ENCODE measurements at places on chromosomes 13 and 19.
A peak's percentile ranks its signal among the peaks of the same experiment; 100 is the strongest.

GRCh38 chr13:48586591-48587103 lies 53.8 kb upstream of the RCBTB2 start:
- no peak for DNase-seq

GRCh38 chr13:108346376-108346775 lies 76.9 kb downstream of the TNFSF13B start:
- no peak for DNase-seq

- peak; percentile 24 for DNase-seq
Observed at GRCh38 chr19:46376241-46377153, 29.6 kb downstream of the PPP5C start.

DNA sequence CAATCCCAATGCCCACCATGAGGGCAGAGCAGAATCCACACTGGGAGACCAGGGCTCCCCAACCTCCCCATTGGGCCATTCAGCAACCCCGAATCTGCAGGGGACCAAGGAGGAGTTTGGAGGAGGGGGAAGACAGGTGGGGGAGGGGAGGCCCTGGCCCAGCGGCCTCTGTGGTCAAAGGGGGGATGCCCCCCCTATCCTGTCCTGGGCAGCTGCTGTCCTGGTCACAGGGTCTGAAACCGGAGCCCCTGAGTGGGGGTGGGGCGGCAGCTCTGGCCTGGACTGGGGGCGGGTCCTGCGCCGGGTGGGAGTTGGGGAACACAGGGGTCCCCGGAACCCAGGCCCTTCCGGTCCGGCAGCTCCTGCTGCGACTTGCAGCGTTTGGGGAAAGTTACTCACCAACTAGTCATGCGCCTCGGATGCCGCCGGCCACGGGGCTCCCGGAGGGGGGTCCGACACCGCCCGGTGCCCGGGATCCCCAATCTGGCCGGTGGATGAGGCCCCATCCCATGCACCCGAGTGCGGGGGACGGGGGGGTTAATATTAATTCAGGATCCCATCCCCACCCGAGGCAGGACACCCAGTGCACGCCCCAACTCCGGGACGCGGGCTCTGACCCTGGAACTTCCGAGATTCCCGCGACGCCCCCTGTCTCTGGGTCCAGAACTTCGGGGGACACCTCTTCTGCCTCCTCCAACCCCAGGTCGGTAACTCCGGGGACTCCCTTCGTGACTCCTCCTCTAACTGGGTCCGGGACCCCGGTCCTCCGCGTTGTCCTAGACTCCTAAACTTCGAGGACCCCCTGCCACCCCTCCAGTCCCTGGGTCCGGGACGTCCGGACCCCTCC lies 872 bp downstream of the HOMER3 start:
- peak; percentile 29 for DNase-seq

DNA sequence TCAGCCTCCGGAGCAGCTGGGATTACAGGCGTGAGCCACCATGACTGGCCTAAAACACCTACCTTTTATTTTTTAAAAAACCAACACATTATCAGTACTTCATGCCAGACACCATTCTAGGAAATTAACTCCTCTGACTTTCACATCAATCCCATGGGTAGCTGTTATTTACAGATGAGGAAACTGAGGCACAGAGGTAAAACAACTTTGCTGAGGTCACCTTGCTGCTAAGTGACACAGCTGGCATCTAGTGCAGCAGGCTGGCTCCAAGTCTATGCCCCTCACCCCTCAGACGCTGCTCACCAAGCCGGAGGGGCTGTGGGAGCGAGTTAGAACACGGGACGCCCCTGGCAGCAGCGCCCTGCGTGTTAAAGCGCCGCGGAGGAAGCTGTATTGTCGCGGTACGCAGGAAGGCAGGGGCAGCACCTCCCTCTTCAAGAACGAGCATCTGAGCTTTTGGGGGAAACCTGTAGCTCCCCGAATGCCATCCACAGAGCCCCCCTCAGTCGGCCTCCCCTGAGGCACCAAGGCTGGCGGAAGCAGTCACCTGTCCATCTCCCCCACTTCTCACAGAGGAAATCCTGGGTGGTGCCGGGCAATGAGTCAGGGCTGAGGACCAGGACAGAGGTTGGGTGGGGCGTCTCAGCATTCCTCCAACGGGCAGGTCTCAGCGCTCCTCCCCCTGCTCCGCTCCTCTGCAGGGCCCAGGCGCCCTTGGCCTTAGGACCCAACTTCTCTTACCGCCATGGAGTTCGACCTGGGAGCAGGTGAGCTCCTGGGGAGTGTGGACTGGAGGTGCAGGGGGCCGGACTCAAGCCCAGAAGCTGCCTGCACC lies at the start of gene C19orf33:
TSS of gene C19orf33 (plus strand) at position 735 of the 835 bp plus-strand sequence. CDS start at position 746, 11 bp downstream.
- peak; percentile 84 for DNase-seq

DNA sequence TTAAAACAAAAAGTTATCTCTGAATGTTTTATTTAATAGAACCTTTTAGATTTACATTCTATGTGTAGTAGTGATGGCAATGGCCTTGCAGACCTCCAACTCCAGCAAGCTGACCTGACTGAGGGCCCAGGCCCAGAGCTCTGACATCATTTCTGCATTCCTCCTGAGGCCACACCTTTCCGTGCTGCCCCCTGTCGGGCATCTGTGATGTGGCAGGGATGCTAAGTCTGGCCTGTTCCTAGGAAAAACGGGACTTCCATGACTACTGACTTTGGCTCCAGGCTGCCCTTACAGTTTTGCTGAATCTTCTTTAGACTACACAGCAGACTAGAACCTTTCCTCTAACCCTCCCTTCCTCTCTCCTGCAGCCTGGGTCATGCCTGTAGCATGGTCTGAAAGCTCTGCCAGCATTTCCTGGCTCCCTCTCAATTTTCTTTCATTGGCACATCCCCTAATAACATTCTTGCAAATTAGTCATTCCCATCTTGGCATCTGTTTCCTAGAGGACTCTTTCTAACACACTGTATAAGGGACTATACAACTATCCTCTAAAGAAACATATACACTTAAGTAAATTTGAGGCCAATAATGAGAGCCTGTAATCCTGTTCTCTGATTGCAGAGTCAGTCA lies 249.1 kb downstream of the GPC5 start:
- peak; percentile 54 for DNase-seq

DNA sequence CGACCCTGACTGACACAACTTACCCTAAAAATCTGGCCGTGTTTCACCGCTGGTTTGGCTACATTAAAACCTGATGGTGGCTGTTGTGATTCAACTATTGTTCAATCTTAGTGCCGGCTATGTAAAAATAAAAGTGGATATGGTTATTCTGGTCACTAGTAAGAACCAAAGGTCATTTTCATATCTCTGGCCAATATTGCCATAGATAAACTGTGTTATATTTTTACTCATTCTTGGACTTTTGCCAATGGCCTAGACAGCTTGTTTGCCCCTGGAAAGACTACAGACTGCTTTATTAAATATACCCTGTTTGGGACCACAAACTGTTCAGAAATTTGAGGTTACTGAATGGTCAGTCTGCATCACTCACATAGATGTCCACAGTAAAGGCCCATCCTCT lies 258.5 kb upstream of the KLHL1 start:
- DNase-seq = no peak

DNA sequence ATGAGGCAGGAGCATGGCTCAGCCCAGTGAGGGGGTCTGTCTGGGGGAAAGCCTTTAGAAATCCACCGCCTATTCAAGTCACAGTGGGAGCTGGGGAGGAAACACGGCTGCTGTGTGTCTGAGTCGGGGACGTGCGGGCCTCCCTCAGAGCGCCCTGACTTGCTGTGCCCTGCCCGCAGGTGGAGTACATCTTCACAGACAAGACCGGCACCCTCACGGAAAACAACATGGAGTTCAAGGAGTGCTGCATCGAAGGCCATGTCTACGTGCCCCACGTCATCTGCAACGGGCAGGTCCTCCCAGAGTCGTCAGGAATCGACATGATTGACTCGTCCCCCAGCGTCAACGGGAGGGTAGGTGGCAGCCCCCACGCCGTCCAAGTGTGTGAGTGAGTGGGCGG lies 137.8 kb upstream of the MCF2L start:
- DNase-seq = no peak

DNA sequence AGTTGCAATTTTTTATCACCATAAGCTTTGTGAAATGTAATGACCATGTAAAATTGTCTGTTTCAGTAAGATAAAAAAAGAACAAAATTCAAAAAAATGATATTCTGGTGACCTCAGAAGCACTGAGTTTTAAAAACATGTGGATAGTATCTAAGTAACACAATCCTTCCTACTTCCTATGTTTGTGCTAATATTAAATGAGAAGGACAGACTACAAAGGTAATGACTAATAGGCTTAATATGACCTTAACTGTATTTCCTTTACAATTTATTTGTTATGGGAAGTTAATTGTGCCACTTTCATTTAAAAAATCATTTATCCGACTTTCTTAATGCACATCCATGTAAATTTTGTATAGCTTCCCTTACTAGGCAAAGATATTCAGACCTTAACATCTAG lies 1030.4 kb upstream of the ATXN8OS start:
- no peak for DNase-seq

GRCh38 chr13:23349161-23349897 lies 84.2 kb downstream of the SACS start:
- no peak for DNase-seq

GRCh38 chr13:99935772-99936171 lies 35.8 kb downstream of the ZIC5 start:
- DNase-seq = peak; percentile 16

DNA sequence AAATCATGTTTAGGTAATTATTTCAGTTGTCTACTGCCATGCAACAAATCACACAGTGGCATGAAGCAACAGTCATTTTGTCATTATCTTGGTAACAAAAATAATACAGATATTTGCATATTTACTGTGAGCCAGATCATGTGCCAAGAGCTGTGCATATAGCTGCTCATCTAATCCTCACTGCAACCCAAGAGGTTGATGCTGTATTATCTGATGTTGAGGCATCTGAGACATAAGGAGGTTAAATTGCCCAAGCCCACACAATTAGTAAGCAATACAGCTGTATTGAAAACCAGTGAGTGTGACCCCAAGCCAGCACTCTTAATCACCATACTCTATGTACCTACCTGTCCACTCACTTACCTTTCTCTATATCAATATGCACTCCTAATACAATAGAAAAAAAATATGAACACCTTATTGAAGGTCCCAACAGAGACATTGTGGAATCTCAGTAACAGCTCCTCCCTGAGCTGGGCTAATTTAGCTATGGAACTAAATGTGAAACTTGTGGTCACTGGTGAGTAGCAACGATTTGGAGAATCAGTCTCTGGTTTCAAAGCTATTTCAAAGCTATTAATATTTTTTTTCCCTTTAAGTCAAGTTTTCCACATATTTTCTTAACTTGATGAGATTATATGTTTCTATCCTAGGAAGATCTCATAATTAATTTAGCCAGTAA lies 185.2 kb downstream of the KLF12 start:
- DNase-seq = no peak

- DNase-seq = no peak
Observed at GRCh38 chr19:10305139-10305806, 4.3 kb downstream of the ZGLP1 start.

DNA sequence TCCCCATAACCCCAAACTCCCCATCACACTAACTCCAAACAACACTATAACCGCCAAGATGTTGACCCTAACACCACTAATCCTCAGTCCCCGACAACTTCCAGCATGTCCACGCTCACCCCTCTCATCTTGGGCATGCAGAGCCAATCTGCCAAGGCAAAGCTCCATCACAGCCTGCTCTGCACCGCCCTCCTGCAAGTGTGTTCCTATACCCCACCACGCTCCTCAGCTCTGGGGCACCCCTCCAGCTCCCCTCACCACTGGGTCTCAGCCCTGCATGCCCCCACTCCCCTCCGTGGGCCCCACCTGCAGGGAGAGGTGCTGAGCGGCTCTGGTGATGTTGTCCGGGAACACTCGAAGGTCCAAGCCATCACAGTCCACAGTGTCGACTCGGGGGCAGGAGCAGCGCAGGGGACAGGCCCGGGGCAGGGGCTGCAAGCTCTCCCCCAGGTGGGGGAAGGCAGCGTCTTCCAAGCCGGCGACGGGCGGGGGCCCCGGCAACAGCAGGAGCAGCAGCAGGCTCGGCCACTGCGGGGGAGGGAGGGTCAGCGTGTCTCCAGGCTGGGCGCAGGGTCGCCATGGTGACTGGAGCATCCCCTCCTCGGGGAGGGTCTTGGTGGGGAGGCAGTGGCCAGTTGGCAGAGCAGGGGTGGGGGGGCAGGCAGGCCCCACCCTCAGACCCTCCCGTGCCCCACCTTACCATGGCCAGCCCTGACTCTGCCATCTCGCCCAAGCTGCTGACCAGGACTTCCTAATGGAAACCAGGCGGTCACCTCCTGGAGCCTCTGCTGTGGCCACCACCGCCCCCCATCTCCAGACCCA lies 527 bp downstream of the PODNL1 start:
- DNase-seq = no peak

DNA sequence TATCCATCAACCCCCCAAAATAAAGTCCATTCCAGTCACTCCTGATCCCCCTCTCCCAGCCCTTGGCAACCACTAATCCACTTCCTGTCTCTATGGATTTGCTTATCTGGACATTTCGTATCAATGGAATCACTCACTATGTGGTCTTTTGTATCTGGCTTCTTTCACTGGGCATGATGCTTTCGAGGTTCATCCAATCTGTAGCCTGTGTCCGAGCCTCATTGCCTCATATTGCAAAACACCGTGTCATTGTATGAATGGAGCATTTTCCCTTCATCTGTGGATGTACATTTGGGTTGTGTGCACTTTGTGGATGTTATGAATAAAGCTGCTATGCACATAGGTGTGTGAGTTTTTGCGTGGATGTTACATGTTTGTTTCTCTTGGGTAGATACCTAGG lies 1.4 kb upstream of the FZR1 start:
- DNase-seq = no peak

- DNase-seq = no peak
Observed at GRCh38 chr13:100362781-100363180, 225.8 kb downstream of the GGACT start.

DNA sequence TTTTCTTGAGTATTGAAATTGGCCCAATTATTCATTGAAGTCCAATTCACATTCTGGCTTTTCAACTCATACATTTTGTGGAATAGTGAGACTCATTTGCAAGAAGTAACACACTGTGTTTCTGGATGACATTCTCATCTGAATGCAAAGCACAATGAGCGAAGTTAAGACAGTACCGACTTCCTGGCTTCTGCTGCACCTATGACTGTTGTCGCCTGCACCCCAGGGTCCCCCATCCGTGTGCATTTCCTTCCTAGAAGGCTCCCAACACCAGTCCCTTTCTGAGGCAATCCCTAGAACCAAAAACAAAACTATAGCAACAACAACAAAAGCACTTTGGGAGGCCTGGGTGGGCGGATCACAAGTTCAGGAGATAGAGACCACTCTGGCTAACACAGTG lies 183.3 kb downstream of the SHISA2 start:
- no peak for DNase-seq

- DNase-seq = no peak
Observed at GRCh38 chr13:76723551-76724232, 162.5 kb downstream of the KCTD12 start.

DNA sequence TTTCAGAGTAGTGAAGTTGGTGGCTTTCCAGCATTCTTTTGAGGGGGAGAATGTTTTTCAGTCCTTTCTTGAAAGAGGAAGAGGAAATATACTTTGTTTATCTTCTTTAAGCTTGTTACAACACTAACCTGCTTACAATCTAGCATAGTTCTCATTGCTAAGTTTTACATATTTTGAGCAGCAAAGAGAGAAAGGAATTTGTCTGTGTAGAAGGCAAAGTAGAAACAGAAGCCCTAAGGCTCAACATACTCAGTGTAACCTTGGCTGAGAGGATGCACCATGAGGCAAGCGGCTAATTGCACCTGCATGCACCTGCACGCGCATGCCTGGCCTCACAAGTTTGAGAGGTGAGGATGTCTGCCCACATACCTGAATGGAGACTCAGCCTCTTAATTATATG lies 2.2 kb downstream of the FRY start:
- peak; percentile 10 for DNase-seq
